Effector memory CD8-positive, alpha-beta T cell (primary cell): ENCODE measurements at places on chromosomes 6 and 20.
A peak's percentile ranks its signal among the peaks of the same experiment; 100 is the strongest.

DNA sequence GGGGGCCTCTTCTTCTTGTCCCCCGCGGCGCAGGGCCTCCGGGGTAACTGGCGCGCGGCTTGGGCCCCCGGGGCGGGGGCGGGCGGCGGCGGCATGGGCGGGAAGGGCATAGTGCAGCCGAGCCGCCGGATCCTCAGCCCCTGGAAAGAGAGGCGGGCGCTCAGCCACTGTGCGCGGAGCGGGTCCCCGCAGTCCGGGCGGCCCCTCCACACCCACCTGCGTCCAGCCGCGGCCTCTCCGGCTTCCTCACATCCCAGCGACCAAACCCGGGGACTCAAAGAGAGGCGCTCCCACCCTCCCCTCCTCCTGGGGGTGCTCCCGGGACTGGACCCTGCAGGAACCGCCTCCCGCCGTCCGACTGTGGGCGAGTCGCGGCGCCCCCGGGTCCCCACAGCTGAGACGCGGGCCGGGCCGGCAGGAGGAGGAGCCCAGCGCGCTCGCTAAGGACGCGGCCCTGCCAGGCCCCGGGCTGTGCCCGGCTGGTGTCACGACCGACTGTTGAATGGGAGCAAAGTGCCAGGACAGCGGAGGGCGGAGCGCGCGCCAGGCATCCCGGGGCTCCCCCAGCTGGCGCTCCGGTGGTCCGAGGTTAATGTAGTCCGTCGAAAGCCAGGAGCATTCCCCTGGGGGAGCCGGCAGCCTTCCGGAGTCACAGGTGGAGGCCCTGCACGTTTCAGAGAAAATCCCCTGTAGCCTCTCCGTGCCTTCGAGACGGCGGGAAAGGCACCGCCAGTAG, at the start of gene PRR18:
Gene PRR18, minus strand, starts transcription at position 360 of the 736 bp plus-strand sequence. Its CDS starts 250 bp downstream, at position 110.
- H3K27ac ChIP-seq = no peak within 1 kb of the TSS
- no peak for DNase-seq
- H3K27me3 ChIP-seq = peaks cover 51% of the 10 kb centered on the region
- peak within 1 kb of the TSS; percentile 59 for H3K4me3 ChIP-seq
- H3K4me1 ChIP-seq = peaks cover 2% of the 10 kb centered on the region

DNA sequence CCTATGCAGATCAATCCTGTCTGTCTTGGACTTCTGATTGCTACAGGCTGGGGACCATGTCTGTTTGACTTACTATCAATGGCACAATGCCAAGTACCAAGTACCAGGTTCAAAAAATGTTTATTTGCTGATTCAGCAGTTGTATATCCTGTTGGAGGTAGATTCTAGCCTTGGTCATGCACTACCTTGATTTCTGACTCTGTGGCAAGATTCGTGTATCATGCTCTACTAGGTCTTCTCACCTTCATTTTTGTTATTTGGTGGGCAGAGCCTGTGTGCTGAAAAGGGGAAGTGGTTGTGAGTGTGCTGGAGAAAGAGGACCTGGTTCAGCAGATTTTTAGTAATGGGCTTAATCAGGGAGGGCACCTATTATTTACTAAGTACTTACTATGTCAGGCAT, 192.4 kb upstream of the MYLIP start:
- no peaks in the 10 kb centered on the region for H3K27me3 ChIP-seq
- DNase-seq = no peak
- H3K4me1 ChIP-seq = peaks cover 4% of the 10 kb centered on the region
- H3K27ac ChIP-seq = no peak overlapping the region
- no peak overlapping the region for H3K4me3 ChIP-seq

- DNase-seq = no peak
- peak overlapping the region; percentile 91 for H3K4me3 ChIP-seq
- no peaks in the 10 kb centered on the region for H3K27me3 ChIP-seq
- peaks cover 52% of the 10 kb centered on the region for H3K4me1 ChIP-seq
- H3K27ac ChIP-seq = peak overlapping the region; percentile 98
Measured at GRCh38 chr6:32177183-32177787, 920 bp upstream of the RNF5 start.

- H3K36me3 ChIP-seq = peaks cover 51% of the 10 kb centered on the region
- DNase-seq = no peak
- H3K4me1 ChIP-seq = peaks cover 34% of the 10 kb centered on the region
- H3K27me3 ChIP-seq = no peaks in the 10 kb centered on the region
- H3K4me3 ChIP-seq = no peak overlapping the region
- peak overlapping the region; percentile 46 for H3K27ac ChIP-seq
Measured at GRCh38 chr6:34240329-34241248, 3.9 kb downstream of the HMGA1 start.

DNA sequence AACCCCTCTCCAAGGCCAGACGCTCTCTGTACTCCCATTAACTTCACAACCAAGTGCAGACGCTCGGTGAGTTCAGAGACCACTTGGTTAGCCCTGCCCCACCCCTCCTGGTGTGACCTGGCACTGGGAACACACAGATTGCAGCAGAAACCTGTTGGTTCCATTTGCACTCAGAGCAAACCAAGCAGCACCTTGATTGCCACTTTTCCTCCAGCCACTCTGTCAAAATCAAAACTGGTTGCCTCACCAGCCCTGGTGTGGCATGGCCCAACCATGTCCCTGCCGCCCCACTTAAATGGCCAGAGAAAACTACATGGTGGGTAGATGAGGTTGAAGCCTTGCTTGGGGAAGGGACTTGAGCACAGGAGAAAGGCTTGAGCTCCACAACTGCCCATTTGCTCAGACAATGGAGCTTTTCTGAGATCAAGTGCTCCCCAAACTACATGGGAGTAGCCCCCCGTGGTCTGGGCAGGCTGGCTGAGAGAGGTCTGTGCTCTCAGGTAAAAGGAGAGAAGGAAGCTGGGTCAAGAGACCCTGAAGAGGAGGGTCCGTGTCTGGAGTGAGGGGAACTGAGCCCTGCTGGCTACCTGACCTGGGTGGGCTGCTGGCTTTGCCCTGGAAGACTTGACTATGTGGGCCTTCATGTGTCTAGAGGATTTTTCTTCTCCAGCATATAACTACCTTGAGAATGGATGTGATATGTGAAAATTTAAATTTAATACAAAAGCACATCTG, 43.4 kb downstream of the PLCG1 start:
- H3K27me3 ChIP-seq = no peaks in the 10 kb centered on the region
- no peak overlapping the region for H3K4me3 ChIP-seq
- no peak for DNase-seq
- peak overlapping the region; percentile 92 for H3K27ac ChIP-seq
- H3K36me3 ChIP-seq = peaks cover 14% of the 10 kb centered on the region

- H3K4me3 ChIP-seq = no peak overlapping the region
- H3K27me3 ChIP-seq = peaks cover 5% of the 10 kb centered on the region
- no peak for DNase-seq
- no peaks in the 10 kb centered on the region for H3K36me3 ChIP-seq
- H3K4me1 ChIP-seq = no peaks in the 10 kb centered on the region
- H3K27ac ChIP-seq = no peak overlapping the region
Measured at GRCh38 chr20:25117990-25118389, 36.0 kb upstream of the VSX1 start.

GRCh38 chr20:7151676-7152470, 384.4 kb downstream of the BMP2 start:
- H3K27ac ChIP-seq = no peak overlapping the region
- no peak overlapping the region for H3K4me3 ChIP-seq
- H3K4me1 ChIP-seq = no peaks in the 10 kb centered on the region
- no peak for DNase-seq
- H3K27me3 ChIP-seq = no peaks in the 10 kb centered on the region
